ENCODE measurements at places on chromosomes 6 and 20.

- no peak for DNase-seq
These were observed 5.0 kb downstream of the FGD2 start for GRCh38 chr6:37010402-37010892.

DNA sequence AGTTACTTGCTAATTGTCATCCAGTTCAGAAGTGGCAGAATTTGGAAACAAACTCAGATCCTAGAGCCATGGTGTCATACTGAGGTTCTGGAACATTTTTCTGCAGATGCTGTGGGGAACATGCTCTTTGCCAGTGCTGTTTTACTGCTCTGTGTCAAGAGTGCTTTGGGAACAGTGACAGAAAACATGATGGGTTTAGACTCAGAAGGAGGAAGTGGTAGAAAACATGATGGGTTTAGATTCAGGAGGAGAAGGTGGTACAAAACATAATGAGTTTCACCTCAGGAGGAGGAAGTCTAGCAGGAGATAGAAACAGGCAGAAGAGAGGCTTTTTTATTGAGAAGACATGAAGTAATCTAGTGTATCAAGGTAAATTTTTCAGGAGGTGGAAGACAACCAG, 815.5 kb downstream of the DHX35 start:
- DNase-seq: no peak

GRCh38 chr6:111494951-111495635, 12.1 kb upstream of the REV3L start:
- DNase-seq: no peak

- no peak for DNase-seq
These were observed 12.1 kb upstream of the ADGRG6 start for GRCh38 chr6:142289687-142290086.

GRCh38 chr6:87675004-87675681, 26.9 kb downstream of the AKIRIN2 start:
- DNase-seq: no peak

GRCh38 chr6:169042061-169042460, 211.6 kb downstream of the THBS2 start:
- no peak for DNase-seq

DNA sequence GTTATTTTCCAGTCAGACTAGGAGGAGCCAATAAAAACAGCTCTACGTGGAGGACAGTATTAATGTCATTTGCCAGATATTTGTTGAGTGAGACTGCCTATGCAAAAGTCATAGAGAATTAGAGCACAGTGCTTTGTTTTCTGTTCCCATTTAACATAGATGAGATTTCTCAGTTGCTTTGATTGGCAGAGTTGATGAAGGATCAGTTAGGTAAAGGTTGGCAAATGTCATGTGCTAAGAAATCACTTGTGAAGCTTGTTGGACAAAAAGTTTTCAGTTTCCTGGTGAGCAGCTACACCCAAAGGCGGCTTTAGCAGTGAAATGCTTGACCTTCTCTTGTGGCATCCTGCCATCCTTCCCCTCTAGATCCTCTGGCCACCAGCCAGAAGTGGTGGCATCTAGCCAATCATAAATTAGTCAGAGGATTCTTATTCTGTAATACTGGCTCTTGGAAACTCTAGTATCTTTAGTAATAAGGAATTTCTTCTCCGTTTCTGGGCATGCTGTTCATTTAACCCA, 37.0 kb downstream of the BCKDHB start:
- DNase-seq: no peak

DNA sequence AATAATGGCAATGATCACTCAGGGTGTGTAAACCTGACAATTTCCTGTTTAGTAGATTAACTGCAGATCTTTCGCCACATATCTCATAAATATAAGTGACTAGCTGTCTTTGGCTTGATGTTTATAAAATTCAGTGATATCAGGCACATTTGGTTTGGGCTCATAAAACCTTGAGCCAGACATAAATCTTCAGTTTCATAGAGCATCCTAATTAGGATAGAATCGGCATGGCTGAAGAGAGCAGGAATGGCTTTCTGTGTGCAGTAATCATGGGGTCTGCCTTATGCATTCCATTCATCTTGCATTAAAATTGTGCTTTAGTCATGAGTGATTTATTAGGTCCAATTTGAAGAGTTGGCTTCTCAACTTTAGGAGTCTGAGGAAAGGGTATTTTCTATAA, 27.2 kb downstream of the AIG1 start:
- no peak for DNase-seq

DNA sequence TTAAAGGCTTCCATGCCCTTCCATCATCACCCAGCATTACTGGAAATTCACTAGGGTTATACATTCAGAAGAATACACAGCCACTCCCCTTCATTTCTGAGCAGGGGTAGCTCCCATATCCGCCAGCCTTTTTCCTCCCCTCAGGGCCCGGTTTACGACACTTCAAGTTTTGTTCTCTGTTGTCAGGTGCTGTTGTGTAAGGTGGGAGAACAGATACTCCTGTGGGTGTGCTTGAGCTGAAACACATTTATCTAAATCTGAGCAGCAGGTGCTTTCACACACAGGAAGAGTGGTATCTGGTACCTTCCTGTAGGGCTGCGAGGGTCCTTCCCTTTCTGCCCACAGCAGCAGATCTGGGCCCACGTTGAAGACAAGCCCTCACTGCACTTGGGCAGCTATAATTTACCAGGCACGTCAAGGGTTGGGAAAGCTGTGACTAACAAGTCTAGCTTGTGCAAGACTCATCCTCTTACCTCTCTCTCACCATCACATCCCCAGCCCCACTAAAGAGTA, 215.8 kb upstream of the RREB1 start:
- DNase-seq: no peak

DNA sequence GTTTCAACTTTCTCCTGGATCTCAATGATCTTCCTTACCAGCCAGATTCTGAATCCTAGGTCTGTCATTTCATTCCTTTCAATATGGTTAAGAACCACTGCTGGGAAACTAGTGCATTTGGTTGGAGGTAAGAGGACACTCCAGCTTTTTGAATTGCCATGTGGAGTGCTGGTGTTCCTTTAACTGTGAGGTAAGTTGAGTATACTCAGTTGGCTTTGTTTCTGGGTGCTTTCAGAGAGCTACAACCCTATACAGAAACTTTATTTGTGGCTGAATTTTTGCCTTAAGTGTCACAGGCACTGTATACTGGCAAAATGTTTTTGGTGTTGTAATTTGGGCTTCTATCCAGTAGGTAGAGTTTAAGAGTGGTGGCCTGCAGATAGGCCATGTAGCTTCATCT, 175.8 kb downstream of the TBC1D32 start:
- no peak for DNase-seq

DNA sequence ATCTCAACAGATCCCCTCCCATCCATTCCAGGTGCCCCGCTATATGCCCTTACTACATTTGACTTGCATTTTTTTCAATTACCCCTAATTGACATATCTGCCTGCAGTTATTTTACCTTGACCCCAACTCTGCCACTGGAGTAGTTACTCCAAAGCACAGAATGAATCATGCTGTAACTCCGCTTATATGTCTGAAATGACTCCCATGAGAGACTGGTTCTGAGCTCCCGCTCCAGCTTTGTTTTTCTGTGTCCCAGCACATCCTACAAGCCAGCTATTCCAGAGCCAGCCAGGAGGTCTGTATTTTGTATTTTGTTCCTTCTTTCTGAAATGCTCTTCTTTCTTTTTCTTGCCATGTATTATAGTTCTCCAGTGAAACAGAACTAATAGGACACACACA, 10.9 kb upstream of the NOX3 start:
- no peak for DNase-seq

- DNase-seq: no peak
These were observed 218.6 kb upstream of the ZFP64 start for GRCh38 chr20:52410182-52410647.

DNA sequence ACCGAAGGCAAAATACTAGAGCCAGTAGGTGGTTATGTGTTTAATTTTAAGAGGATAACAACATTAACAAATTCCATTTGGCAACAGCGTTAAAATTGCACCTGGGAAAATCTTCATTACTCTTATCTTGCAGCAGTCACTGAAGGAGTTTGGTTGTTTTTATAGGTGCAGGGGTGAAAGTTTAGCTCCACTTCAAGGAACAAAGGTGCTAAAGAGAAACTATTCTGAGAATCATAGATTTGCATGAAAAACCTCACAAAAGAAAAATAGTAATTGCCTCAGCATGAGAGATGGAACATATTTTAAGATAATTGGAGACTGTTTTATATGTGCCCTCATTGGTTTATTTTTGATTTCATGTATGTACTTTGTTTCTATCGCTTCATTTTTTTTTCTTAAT, 444.4 kb downstream of the UTRN start:
- DNase-seq: no peak

- DNase-seq: peak; percentile 2
These were observed 32.8 kb downstream of the VIP start for GRCh38 chr6:152783217-152783878.

DNA sequence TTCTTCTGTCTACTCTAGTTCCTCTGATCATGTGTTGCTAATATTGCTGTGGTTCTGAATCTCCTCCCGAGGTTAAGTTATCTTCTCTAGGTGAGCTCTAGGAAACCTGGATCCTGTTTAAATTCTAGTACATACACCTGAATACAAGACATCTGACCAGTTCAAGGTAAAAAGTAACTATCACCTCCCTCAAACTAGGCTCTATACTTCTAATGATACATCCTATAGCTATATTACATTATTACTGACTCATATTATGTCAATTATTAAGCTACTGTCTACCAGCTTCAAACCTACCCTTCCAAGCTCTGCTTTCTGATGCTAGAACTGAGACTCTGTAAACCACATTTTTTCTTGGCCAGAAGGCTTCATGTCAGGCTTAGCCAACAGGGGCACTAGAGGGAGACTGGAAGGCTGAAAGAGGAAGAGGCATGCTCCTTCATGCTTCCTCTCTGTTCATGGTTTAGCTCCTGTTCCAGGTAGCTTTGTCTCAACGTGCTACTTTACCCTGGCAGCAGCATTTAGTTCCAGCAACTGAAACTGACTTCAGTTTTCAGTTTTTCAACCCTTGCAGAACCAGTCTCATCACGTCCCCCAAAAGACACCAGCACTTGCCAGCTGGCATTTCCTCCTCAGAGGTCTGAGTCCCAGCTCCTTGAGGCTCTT, 148.4 kb upstream of the TOP1 start:
- no peak for DNase-seq

DNA sequence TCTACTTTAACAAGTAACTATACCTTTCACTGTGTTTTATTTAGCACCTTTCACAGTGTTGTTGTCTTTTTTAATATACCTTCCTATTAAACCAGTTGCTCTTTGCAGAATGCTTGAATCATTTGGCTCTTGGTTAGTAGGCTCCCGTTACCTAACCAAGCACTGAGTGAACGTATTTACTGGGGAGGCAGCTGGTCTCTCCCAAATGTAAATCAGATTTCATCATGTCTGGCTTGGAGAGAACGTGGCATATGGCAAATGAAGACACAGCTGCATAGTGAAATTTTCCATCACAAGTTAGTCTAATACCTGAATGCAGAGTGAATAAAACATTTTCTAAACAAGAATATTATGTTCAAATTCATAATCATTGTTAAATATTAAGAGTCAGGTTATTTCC, 12.4 kb downstream of the HTR1E start:
- DNase-seq: no peak

DNA sequence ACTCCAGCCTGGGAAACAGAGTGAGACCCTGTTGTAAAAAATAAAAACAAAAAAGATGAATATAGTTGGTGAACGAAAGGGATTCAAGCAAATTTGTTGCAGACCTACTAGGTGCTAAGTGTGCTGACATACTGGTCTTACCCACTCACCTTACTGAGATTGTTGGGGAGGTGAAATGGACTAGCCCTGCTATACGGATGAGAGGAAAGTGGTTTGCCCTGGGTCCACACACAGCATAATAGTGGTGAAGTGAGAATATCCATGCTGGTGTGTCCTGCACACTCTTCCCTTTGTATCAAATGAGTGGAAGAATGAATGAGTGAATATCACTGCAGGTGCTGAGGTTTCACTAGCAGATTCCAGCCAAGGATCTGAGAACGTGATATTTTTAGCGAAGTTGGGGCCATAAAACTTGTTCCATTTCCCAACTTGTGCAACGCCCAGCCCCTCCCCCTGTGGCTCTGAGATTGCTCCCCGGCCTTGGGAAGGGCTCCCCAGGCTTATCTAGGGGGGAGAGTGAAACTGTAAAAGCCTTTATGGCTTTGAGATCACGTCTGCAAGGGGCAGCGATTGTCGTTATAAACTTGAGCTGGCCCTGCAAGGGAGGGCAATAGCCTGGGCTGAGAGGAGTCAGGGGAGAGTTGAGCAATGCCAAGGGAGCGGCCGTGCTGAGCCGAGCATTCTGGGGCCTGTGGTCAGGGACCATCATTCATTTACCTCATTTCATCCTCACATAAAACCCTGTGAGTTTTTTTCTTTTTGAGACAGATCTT, 33.2 kb upstream of the TTPAL start:
- DNase-seq: no peak

- no peak for DNase-seq
These were observed 108.9 kb upstream of the EMILIN3 start for GRCh38 chr20:41475503-41475902.

- DNase-seq: no peak
These were observed 41.2 kb downstream of the PDSS2 start for GRCh38 chr6:107418118-107418517.

DNA sequence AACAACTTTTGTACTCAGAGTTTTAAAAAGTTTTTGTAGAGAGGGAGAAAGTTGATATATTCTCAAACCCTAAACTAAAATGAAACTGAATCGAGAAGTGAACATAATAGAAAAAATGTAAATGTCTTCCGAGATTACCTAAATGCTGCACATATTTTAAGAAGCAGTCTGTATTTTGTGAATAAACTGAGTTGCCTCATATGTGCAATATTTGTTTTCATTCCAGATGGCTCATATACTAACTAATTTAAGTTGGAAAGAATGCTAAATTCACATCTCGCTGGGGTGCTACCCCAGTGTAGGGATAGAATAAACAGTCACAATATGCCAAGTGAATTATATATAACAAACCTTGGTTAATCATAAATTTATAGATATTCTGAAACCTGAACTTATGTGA, 285.9 kb upstream of the THEMIS start:
- no peak for DNase-seq

DNA sequence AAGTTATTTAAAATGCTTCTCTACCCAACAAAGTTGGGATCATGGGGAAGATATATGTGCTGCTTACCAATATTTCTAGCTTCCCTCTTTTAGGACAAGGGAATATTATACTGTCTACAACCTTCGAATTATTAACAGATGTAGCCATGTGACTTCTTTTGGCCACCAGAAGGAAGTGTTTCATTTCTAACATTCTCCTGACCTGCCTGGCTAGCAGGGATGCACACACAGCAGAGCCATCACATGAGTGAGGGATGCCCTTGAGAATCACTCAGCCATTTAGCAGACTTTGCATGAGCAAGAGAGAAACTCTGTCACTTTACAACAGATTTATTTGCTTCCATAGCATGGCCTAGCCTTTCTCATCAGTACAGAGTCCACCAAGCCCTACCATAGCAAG, 230.7 kb upstream of the MARCKS start:
- DNase-seq: no peak

GRCh38 chr20:49882171-49882970, 33.0 kb downstream of the SPATA2 start:
- DNase-seq: no peak
